ENCODE measurements at places on chromosomes 12 and 14. TPM values are rescaled to one million over a fixed set of nuclear protein-coding genes. Genes with fewer than 3 reads are reported as not detected.
A peak's percentile ranks its signal among the peaks of the same experiment; 100 is the strongest.

Gene GPR162
- 2.5 TPM for total RNA-seq

Gene FGF6
- not detected for total RNA-seq

Gene KLHL33
- 0.26 TPM for total RNA-seq

Gene POC1B
- 32.3 TPM for total RNA-seq

- DNase-seq = no peak
Measured at GRCh38 chr12:40032433-40033241, 73.2 kb downstream of the SLC2A13 start.

DNA sequence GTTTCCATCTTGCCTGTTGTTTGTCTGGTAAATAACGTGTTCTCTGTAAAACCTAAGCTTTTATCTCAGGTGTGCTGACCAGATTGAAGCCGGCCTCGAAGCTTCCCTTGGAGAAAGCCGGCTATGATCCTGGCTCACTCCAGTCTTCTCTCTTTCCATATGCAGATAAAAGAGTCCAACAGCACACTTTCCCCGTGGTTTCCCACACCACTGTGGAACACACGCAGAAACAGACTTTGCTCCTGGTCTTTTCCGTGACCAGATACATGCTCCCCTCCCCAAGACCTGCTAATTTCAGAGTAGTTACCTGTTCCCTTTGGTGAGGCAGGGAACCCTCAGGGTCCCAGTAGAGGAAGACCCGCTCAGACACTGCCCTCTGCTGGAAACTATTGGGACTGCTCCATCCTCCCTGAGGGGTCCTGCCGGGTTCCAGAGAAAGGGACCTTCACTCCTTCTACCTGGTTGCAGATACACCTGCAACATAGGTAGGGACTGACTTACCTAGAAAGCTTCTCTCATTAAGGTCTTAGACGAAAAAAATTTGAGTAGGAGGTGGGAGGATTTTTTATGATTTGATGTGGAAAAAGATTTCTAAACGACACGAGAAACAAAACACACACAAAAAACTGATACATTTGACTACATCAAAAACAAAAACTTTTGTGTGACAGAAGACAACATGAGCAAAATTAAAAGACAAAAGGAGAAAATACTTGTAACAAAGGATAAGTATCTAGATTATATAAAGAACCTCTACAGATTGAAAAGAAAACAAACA is 415.4 kb upstream of the CCDC196 start:
- DNase-seq = no peak

GRCh38 chr12:7937833-7938506 is 2.0 kb upstream of the SLC2A3 start:
- no peak for DNase-seq

DNA sequence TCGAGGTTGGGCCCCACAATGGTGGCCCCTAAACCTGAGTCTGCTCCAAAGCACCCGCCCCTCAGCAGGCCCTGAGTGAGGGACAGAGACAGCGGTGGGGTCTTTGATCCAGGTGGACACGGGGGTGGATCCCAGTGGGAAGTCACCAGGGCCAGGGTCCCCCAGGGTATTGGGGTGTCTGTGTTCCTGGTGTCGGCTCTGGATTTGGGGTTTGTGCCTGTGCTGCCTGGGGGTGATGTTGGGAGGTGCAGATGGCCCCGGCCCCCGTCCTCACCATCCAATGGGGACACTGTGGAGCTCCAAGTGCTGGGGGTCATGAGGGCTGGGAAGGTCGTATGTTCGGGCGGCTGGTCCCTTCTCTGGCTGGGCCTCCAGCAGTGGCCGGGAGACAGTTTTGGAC is 354.2 kb downstream of the TMEM121 start:
- peak; percentile 38 for DNase-seq

GRCh38 chr12:31773867-31774266 is 45.0 kb upstream of the AMN1 start:
- DNase-seq = no peak

DNA sequence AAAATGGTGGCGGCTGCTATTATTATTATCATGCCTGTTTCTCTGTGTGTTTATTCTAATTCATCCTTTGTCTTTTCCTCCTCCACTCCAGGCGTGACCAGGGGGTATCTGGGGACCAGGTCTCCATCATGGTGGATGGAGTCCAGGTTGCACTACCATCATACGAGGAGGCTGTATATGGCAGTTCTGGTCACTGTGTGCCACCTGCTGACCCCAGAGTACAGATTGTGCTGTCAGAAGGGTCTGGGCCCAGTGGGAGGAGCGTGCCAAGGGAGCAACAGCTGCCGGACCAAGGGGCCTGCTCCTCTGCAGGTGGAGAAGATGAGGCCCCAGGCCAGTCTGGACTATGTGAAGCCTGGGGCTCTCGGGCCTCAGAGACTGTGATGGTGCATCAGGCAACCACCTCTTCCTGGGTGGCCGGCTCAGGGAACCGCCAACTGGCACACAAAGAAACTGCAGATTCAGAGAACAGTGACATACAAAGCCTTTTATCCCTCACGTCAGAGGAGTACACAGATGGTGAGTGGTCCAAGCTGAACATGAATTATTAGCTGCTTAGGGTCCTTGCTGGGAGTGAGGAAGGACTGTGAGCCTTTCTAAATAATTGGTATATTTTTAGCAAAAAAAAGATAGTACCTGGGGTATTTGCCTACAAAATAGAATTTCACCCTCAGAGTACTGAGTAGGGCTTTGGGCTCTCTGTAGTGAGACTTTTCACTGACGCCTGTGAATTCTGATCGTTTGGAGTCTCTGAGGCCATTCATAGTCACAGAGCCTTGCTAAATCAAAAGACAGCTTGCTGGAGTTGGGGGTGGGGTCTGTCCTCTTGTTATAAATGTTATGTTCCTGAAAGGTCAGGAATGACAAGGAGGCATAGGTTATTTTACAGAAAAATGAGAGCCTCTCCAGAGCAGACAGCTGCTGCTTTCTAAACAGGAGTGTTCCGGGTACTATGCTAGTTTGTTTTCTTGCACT is 58.1 kb upstream of the SRSF5 start:
- DNase-seq = no peak

DNA sequence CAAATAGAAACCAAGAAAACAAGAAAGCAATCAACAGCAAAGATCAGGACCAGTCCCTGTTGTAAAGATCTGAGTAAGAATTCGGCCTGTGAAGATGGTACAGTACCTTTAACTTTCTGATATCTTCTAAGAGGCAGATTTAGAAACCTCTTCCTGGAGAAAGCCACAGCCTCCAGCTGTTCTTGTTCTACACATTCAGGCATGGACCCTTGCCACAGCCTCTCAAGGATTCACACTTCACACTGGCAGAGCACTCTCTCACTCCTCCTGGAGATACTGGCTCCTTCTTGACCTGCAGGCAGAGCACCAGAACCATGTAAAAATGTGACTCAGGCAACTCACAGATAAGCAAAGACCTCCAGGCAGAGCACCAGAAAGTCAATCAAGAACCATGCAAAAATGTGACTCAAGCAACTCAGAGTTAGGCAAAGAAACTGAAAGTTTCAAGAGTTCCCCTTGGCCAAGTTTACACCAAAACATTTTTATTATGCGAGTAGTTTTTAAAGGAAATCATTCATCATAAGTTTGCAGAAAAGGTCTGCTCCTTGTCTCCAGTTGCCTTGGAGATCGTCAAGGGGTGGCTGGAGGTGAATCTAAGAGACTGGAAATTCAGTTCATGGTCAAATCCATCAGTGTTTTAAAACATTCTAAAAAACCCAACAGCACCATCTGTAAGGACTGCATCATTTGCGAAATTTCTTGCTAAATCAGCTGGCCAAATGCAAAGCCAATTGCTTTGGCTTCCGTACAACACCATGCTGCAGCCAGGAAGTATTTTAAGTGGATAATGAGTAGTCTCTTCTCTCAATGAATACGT is 119.3 kb upstream of the MDM1 start:
- DNase-seq = peak; percentile 44

DNA sequence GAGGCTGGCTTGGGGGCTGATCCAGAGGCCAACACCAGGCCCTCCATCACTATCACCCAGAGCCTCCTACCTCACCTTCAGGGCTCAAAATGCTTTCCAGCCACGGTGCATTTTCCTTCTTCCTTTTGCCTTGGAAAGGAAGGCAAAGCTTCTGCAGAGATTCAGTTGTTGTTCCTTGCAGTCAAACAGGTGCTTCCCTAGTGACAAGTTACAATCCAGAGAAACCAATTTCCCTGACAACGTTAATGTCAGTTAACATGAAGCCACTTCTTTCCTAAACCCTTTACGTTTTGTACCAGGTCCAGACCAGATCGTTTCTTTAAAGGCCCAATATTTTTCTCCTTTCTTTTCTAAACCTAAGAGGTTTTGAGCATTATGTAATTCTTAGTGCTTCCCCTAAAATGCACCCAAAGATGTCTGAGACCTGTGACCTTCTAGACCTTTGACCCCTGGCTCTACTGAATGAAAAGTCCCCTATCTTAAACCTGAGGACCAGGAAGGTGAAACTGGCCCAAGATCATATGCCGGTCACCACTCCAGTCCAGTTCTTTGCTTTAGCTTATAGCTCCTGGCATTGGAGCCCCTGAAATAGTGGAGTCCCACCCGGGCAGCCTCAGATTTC is 211.5 kb downstream of the SLC41A2 start:
- DNase-seq = no peak

DNA sequence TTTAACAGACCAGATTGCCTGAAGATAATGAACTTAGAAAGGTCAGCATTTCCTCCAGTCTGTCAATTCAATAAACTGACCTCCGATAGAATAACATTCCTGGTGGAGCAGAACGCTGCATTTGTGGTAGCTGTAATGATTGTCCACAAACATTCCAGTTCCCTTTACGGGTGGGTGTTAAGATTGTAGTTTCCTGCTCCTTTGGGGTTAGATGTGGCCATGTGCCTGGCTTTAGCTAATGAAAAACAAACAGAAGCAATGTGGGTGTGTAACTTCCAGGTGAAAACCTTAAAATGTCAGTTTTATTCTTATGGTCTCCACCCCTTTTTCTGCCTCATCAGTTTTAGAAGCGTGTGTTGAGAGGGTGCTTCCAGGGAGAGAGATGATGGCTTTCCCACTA is 217.3 kb upstream of the CRY1 start:
- no peak for DNase-seq

DNA sequence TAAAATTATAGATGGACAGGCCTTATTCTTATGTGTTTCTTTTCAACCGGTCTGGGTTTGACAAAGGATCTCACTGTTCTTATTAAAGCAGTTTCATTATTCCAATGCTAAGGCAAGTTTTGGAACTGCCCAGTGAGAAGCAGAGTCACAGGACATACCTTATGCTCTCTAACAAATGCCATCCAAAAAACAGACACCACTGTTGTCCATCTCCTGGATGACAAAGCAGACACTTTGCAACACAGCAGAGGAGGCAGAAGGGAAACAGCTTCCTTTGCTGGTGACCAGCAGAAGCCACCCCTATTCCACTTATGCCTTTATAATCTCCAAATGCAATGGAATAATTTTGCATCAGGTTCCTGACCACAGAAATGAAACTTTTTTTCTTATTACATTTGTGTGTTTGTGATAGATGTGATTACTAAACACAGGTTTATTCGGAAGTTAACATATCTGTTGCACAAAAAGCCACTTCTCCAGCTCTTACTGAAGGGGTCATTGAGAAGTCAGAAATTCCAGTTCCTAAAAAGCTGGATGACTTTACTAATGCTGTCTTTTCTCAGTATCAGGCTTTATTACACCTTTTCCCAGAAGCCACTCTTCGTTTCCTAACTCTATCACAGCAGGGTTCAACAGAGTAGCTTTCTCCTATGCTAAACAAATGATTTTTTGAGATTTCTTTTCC is 115.6 kb downstream of the BTG1 start:
- no peak for DNase-seq

GRCh38 chr14:84922370-84922769 is 607.6 kb upstream of the FLRT2 start:
- no peak for DNase-seq

DNA sequence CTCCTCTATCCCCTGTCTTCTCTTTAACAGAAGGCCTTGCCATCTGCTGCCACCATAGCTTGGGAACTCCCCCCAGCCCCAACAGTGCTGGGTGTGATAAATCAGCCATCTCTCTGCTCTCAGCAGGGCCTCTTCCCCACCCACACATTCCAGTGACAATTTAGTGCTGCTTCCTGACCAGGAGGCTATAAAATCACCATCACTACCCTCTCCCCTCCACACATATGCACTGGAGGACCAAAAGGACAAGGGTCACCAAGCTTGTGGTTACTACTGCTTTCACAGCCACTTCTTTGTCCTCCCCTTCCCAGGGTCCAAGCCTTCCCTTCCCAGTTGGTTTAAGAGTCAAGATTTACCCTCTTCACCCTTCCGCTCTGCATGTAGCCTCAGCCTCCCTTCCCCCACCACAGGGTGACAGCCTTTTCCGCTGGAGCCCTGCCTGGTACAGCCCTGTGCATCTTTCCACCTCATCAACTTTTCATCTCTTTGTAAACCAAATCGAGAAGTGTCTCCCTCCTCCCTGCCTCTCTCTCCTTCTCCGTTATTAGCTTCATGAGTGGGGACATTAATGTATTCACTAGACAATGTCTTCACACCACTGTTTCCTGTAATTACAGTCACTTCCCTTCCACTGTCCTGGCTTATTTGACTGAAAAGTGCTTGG is 9.4 kb downstream of the PSMB5 start:
- DNase-seq = no peak

DNA sequence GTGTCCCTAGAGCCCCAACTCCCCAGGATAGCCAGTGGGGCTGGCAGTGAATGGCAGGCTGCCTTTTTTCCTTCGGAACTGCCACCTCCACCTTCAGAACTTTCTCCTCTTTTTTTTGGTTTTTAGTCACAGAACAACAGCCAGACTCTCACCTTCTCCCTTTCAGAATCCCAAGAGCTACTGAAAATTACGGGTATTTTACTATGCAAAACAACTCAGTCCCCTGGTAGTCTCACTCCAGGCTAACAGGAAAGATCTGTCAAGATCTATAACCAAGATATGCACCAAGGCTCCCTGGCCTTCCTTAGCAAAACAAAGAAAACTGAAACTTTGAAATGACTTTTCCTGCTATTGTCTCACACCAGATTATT is 12.5 kb downstream of the PLEKHG6 start:
- no peak for DNase-seq

GRCh38 chr12:24550609-24551008 is 398.3 kb downstream of the BCAT1 start:
- DNase-seq = no peak

- no peak for DNase-seq
Measured at GRCh38 chr12:67633708-67634107, 14.8 kb upstream of the DYRK2 start.
